ENCODE measurements at places on chromosomes 5 and 9.

- DNase-seq: no peak
Measured at GRCh38 chr9:128588581-128589233, 36.3 kb downstream of the SPTAN1 start.

GRCh38 chr9:130118841-130119518, 53.2 kb upstream of the NCS1 start:
- DNase-seq: peak; percentile 69

- peak; percentile 71 for DNase-seq
Measured at GRCh38 chr5:168747987-168748777, 169.0 kb upstream of the PANK3 start.

DNA sequence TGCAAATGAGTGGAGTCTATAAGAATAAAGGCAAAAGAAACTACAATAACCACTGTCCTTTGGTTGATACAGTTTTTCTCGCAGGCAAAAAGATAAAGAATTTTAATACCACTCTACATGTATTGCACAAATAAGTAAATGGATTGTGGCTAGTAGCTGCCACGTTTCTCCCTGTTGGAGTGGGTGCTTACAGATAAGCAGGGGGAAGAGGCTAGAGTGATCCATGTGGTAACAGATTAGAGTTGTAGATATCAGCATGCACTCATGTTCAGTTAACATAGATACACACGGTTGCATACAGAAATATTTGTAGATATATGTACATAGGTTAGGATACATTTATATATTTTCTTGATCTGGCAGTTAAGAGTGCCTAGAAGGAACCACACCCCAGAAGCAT, 179.5 kb downstream of the ARHGEF28 start:
- no peak for DNase-seq

GRCh38 chr9:96423985-96424336, 5.8 kb upstream of the ZNF367 start:
- DNase-seq: no peak

GRCh38 chr5:178238711-178239592, 6.3 kb upstream of the PHYKPL start:
- no peak for DNase-seq

DNA sequence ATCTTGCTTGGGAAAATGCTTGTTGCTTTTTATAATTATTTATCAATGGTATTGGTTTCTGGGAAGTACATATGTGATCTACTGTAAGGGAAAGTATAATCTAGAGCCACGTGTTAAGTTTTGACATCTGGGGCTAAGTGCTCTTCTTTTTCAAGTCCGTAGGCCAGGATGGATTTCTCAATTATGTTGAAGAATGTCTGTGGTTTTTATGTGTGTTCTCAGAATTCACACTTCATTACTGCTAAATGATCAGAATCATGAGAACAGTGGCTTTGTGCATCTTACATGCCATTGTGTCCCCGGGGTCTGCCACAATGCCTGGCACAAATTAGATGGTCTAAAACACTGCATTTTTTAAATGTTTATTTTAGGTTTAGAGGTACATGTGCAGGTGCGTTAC, 14.5 kb upstream of the AUH start:
- DNase-seq: no peak

DNA sequence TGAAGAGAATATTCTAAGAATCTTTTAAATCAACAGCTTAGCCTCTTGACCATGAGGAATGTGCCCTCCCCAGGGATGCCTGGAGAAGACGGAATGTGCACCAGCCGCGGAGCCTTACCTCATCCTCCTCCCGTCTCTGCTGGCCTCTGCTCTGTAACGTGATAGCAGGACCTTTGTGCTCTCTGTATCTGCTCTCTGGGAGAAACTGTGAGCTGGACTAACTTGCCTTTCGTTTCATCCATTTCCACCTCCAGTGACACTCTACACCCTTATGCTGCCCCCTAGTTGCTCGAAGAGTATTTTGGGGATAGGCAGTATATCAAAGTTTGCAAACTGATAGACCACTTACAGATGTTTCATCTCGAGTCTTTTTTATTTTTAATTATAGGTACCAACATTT, 141.4 kb downstream of the NPR3 start:
- no peak for DNase-seq

DNA sequence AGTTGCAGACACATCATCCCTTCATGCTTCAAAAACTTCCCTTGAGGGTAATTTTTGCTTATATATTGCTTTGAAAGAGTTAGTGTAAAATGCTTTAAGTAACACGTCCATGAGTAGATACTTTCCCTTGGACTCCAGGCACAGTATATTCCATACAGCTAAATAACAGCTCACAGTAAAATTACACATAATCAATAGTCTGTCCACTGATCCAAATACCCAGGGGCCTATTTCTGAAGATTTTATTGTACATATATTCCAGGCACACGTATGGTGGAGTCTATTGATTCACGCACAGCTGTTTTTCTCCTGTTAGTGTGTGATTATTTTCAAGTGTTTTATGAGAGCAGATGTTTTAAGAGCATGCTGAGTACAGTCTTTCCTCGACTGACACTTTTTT, 223.7 kb upstream of the GRAMD2B start:
- no peak for DNase-seq

GRCh38 chr5:133199417-133200178, 147.8 kb downstream of the HSPA4 start:
- DNase-seq: no peak

DNA sequence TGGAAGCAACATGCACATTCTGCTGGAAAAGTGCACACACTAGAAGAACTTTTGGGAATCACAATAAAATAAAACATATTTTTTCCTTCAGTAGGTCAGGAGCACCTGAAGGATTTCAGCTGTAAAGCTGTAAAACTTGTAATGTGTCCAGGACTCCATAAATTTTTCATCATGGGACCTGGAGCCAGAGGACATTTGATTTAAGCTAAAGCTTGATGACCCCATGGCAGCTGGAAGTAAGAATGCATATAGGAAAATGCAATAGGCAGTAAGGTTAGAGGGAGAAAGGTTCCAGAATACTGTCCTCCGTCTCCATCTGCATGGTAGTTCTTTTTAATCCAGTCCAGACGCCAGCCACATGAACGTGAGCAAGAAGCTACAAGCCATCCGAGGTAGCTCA, 166.0 kb downstream of the ADAMTSL1 start:
- no peak for DNase-seq

DNA sequence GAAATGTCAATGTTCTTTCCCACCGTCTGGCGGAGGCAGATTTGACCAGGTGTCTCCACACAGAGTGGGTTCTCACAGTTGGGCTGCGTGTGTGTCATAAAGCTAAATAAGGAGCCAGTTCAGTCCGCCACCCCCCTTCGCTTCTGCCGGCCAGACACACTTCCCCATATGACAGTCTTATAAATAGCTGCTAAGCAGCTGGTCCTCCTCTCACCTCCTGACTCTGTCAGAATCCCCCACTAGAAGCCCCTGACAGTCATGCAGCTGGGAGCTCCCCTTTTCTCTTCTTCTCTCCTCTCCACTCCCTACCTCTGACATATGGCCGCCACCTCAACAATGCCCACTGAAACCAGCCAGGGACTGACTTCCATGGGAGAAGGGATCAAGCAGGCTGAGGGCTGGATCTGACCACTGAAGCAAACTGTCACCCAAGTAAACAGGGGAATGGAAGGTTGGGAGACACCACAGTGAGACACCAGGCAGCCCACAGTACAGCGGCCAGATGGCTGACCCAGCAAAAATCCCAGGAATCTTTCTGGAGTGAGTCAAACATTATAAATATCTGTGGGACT, 141.9 kb upstream of the EFNA5 start:
- DNase-seq: no peak

DNA sequence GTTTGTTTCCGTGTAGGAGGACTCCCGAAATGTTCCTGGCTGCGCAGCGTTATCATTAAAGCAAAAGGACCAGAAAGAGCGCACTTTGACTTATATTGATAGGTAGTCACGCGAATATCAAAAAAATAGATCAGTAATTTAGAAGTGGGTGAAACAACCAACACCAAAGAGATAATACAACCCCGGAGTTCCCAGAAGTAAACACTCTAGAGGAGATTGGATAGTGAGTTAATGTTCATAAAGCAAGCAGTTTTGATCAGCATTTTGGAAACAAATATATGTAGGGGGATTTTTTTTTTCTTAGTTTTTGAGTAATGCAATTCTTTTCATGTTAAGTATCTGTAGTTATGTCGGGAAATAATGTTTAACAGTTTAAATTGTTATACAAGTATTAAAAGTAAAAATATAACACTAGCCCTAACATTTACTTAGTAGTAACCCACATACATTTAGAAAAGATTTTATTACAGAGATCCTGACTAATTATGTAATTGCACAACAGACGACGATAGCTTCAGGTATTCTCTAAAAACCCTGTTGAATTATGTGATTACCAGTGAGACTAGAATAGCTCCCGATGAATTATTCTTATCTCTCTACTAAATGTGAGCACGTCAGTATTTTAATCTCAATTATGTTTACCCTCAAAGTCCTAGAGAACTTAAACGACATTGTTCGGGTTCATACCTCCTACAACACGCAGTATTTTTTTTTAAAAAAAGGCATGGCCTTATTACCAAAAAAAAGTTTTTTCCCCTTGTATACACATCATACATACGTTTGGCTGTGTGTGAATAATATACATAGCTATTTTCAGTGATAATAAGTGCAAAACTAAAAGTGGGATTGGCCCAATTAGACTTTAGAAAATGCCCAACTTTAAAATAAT, 9.4 kb upstream of the NFIB start:
- no peak for DNase-seq

DNA sequence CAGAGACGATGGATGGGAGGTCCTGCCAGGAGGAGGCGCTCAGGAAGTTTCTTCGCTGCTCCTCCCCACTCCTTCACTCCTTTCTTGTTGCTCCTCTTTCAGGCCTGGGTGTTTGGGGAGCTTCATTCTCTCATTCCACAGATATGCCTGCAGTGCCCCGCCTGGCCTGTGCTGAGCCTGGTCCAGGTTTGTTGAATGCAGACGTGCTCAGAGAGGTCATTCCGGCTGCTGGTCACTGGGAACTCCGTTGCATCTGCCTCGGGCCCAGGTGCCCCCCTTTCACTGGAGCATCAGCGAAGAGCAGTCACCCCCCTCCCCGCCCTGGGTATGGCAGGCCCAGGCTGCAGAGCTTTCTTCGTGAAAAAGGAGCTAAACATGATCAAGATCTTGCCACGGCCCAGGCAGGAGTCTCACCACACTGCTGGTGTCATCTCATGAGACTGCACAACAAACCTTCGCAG, 15.5 kb downstream of the SURF6 start:
- DNase-seq: no peak

DNA sequence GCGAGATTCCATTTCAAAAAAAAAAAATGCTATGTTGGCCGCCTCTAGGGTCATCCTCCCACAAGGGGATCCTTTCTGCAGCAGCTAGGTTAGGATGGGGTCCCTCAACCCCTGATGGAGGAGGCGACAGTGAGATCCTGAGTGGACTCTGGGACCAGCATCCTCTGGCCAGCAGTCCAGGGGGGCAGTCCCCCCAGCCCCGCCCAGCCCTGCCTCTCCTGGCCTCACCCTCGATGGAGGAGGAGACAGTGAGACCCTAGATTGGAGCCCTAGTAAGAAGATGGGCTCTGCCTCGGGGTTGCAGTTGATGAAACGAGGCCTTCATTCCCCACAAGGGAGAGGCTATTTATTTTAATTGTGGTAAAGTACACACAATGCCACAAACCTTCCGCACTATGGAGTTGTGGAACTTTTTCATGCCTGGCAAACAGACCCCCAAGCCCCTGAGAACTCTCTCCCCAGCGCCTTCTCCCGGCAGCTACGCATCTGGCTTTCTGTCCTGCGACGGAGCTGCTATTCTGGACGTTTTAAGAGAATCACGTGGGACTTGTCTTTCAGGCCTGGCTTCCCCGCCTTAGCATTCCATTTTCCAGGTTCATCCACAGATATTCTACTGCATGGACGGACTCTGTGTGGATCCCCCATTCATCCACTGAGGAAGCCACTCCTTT, 15.8 kb downstream of the VAV2 start:
- DNase-seq: no peak

DNA sequence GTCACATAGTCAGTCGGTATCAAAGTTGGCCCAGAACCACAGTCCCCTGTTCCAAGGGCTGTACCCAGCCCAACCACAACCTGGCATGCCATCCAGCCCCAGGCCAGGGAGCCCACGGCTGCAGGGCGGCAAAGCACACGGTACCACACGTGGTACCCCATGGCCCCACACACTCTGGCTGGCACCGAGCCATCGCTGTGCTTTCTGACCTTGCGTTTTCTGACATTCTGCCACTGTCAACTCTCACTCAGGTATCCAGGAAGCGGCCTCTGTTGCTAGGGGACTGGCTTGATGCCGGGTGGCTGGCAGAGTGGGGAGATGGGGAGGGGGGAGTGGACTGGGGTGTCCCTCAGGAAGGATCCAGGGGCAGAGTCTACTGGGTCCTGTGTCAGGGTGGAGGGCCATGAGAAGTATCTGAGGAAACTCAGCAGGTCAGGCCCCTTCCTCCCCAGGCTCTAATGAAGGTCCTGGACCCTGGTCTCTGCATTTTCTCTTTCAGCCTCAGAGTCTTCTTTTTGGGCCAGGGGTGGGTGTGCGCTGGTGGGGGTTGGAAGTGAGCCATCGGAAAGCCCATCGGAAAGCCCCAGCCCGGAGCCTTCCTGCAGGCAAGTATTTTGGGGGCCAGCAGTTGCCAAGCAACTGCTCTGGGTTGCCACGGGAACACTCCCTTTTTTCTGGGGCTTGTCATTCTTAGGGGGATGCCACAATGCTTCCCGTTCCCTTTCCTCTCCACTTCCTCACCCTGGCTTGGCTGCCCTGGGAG, 21.0 kb upstream of the RALGDS start:
- no peak for DNase-seq

DNA sequence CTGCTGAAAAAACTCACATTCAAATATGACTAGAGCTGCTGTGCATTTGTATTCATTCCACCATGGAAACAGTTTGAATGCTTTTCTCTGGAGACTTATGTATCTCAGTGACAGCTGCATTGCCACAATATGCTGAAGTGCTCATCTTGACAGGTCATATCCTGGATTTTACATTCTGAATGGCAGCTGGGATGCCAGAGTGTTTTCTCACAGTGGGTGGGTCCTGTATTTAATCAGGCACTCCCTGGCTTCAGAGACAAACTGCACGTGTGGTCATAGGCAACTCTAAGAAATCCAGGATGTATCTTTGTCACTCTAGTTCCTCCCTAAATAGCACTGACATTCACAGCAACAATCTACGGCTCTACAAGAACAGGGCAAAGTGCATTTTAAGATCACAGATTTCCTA, 75.6 kb downstream of the ST8SIA4 start:
- peak; percentile 51 for DNase-seq

- no peak for DNase-seq
Measured at GRCh38 chr5:118553662-118554061, 434.7 kb downstream of the DTWD2 start.

GRCh38 chr5:146079695-146080373, 25.5 kb downstream of the PLAC8L1 start:
- no peak for DNase-seq

All from retina (tissue), 1 donor.